ENCODE measurements at places on chromosomes 1 and 21.

DNA sequence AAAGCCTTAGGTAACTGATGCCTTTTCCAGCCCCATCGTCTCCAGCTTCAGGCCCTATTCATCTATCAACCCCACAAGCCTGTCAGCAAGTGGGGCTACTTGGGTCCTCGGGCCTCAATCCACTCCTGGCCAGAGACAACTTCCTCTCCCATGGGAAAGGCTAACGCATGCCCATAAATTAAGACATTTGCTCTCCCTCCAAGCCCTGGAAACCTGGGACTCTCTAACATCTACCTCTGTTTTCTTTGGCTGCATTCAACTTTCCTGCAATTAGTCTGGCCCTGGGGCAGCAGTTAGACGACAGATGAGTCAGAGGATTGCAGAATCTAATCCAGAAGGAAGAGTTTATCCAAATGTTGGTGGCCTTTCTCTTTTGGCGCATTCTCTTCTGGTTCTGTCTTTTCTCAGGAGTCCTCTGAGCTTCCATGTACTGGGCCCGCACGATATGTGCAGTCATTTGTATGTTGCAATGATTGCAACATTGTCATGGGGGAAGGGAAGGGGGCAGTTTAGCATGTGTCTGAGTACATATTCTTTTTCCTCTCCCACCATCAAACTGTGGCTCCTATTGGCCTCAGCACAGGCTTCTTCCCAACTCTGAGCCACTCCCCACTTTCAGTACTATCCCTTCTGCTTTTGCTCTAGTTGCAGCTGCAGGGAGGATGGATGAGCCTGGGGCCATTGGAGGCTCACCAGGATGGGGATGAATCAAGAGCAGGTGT lies 54.4 kb downstream of the NAV1 start:
- DNase-seq, result no peak

- no peak for DNase-seq
These were observed 15.8 kb downstream of the STIL start for GRCh38 chr1:47298025-47298699.

GRCh38 chr1:52145137-52145536 lies 3.2 kb downstream of the ZFYVE9 start:
- no peak for DNase-seq

DNA sequence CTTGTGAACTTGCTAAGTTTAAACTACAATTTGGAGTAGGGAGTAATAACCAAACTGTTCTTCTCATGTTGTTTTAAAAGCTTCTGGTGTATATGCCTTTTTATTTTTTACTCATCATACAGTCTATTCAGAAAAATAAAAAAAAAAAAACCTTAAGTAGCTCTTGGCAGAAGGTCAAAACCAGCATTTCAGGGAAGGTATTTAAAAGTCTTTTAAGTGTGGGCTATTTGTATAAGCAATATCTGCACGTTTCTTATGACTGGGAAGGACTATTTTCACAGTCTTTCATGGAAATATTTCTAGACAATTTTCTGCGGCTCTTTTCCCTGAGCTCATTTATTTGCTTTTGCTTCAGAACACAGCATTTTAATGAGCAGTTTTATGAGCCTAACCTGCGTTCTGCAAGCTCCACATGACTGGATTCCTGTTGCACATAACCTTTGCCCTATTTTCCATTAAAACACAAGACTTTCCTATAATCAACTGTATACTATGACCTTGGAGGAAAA lies 60.9 kb upstream of the C1orf105 start:
- no peak for DNase-seq

GRCh38 chr1:182235952-182236650 lies 155.5 kb downstream of the GLUL start:
- no peak for DNase-seq

DNA sequence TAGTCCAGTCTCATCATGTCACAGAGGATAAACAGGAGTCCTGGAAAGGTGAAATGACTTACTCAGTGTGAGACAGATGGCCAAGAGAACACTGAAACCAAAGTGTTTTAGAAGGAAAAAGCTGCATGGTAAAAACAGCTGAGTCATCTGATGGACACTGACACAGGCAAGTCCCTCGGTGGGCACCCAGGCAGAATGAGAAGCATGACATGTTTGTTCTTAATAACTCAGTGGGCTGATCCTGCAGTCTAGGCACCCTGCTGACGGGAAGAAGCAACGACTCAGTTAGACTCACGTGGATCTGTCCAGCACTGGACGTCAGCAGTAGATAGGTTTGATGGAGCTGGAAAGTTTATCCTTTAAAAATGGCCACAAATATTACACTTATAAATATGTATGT lies 116.9 kb downstream of the RGS7 start:
- no peak for DNase-seq

- DNase-seq, result no peak
These were observed 314.9 kb downstream of the KIF26B start for GRCh38 chr1:245469734-245470133.

DNA sequence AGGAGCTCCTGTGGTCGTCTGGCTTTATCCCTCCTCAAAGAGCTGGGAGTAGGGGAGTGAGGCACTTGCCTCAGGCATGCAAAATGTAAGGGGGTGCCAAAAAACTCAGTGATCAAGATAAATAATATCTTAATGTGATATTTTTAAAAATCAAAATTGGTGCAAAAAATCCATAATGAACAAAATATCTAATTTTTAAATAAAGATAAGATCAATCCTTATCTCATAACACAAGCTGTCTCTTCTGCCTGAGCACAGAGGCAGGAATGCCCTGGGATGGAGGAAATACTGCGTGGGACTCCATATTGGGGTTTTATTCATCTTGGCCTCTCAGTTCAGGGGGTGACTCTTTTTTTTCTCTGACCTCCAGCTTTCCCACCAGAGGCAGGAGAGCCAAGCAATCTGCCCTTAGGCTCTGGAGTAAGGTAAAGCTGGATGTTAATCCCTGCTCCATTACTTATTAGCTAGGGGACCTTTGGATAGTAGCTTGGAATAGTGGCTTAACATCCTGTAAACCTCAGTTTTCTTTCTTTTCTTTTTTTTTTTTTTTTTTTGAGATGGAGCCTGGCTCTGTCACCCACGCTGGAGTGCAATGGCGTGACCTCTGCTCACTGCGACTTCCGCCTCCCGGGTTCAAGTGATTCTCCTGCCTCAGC lies 77.3 kb upstream of the NFASC start:
- DNase-seq, result no peak

- no peak for DNase-seq
These were observed 15.2 kb downstream of the TMEM63A start for GRCh38 chr1:225866981-225867380.

GRCh38 chr1:199522936-199523335 lies 504.6 kb upstream of the NR5A2 start:
- DNase-seq, result no peak

DNA sequence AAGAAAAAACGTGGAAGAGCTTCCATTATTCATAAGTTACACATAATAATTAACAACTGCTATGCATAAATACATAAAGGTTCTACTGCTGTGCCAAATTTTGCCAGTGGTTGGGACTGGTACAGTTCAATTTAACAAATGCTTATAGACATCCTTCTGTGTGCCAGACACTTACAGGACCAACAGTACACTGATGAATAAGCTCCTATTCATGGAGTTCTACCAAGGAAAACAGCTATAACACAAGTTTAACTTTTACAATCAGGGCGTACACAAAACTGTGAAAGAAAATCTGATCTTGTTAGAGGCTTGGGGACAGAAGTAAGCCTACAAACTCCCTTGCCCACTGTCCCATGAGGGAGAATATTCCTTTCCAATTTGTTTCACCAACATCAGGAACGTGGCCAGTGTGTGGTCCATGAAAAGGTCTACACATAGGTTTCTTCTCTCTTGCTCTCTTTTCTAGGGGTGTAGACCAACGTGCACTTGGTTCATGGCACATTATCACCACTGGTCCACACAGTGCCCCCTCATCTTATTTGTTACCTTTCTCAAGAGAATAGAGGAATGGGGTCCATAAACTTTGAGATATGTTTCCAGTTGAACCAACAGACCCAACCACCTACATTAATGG lies 10.1 kb downstream of the NRIP1 start:
- DNase-seq, result no peak

- no peak for DNase-seq
These were observed 109.5 kb upstream of the SIM2 start for GRCh38 chr21:36589352-36589971.

DNA sequence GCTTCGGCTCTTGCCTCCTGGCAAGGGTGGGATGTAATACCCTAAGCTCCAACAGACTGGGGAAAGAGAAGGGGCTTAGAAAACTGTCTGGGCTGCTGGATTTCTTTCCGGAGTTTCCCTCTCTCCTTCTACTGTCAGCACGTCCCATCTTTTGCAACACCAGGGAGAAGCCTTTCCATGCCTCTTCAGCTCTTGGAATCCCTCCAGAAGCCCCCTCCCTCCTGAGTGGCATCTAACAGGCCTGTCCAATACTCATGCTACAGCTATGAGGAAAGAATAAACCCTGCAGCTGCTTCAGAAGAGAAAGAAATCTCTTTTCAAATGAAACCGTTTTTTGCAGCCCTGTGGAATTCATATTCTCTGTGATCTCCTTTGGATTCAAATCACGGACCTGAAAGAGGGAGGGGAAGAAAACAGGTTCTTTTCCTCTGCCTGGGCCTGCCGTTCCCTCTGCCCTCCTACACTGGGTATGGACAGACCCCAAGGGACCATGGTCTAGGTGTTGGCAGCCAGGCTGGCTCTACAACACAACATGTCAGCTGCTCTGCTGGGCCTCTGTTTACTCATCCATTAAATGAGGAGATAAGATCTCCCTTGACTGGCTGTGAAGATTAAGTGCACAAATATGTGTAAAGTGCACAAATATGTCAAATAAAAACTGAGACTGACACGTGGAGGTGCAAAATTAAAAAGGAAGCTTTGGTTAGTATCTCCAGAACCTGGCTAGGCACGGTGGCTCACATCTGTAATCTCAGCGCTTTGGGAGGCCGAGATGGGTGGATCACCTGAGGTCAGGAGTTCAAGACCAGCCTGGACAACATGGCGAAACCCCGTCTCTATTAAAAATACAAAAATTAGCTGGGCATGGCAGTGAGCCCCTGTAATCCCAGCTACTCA lies 6.0 kb upstream of the CAPN2 start:
- DNase-seq, result no peak

GRCh38 chr1:151801846-151802245 lies 3.4 kb downstream of the LINGO4 start:
- no peak for DNase-seq

DNA sequence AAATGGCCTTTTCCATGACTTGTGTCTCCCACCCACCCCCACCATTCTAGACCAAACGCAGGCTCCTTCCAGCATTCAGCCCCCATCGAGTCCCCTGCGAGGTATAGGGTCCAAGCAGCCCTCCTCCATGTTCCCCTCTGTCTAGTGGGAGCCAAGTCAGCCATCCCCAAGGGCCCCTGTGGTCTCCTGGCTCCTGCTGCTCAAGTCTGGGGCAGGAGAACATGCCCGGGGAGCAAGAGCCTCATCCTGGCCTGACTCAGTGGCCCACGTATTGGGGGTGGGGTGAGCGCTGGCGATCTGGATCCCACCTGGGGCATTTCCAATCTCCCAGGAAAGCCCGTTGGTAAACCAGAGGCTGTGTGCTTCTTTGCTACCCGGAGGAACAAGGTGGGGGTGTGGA lies 4.1 kb upstream of the PRDM16 start:
- no peak for DNase-seq

DNA sequence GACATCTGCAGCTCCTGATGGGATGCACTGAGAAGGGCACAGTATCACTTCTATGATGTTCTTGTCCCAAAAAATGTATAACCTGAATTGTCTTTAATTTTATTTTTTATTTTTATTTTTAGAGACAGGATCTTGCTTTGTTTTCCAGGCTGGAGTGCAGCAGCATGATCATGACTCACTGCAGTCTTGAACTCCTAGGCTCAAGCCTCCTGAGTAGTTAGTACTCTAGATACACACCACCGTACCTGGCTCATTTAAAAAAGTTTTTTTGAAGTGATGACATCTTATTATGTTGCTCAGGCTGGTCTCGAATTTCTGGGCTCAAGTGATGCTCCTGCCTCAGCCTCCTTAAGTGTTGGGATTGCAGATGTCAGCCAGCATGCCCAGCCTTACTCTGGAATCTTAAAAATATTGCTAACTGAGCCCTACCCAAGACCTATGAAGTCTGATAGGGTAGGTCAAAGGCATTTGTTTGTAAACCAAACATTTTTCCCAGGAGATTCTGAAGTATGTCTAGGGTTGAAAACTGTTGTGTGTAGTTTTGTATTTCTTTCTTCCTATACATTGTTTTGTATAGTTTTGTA lies 68.9 kb downstream of the ATF6 start:
- DNase-seq, result no peak

DNA sequence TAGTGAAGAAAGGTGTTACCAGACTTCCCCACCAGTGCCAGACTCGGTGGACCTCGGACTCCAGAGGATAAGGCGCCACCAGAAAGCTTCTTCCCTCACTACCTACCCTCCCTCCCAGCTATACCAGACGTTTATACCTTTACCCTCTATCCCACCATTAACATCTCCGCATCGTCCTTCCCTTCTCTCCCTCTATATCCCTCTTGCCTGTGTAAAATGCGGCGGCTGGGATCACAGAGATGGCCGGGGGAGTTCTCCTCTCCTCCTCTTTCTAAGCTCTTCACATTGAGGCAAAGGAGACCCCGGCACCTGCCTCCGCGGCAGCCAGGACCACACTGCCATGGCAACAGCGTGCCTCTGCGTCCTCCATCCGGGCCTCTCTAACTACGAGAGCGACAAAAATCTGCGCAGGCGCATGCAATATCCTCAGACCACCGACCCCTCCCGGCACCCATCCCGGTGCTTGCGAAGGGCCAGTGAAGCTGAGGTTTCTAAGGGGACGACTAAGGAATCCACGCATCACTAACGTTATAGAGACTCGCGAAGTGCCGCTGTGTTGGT lies at the start of gene CCDC181:
Gene CCDC181, minus strand, starts transcription at position 394 of the 561 bp plus-strand sequence. CDS start 2,547 bp downstream, outside the sequence.
- peak; percentile 60 for DNase-seq

DNA sequence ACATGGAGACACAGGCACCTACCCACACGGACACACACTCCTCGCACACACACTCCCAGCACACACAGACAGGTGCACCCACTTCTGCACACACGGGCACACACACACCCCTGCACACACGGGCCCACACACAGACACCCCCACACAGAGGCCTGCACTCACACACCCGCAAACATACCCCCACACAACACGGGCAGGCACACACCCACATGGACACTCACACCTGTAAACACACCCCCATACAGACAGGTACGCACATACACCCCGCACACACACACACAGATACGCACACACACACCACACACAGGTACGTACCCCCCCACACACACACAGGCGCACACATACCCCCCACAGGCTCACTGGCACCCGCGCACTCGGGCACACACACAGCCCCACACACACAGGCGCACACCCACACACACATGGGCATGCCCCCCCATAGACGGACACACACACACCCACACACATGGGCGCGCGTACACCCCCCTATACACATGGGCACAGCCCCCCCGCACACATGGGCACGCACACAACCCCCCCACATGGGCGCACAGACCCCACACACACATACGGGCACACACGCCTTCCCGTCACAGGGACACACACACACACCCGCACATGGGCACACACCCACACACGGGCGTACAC lies 6.1 kb downstream of the ATAD3A start:
- no peak for DNase-seq

- no peak for DNase-seq
These were observed 10.0 kb upstream of the C4BPB start for GRCh38 chr1:207078578-207079132.

- DNase-seq, result no peak
These were observed 481.1 kb downstream of the PTBP2 start for GRCh38 chr1:97202481-97203380.

GRCh38 chr1:33168556-33169289 lies 13.1 kb downstream of the TRIM62 start:
- DNase-seq, result no peak
